ENCODE measurements at places on chromosomes 2 and 18.

- no peak for DNase-seq
Measured at GRCh38 chr18:13473751-13474150, 252.6 kb downstream of the FAM210A start.

- peak; percentile 11 for DNase-seq
Measured at GRCh38 chr2:183291436-183291835, 167.2 kb downstream of the NUP35 start.

GRCh38 chr18:7038330-7038851 is 79.2 kb downstream of the LAMA1 start:
- peak; percentile 88 for DNase-seq

GRCh38 chr18:9115984-9116383 is 13.5 kb downstream of the NDUFV2 start:
- no peak for DNase-seq

GRCh38 chr2:241489733-241490680 is 18.4 kb downstream of the STK25 start:
- DNase-seq = no peak

DNA sequence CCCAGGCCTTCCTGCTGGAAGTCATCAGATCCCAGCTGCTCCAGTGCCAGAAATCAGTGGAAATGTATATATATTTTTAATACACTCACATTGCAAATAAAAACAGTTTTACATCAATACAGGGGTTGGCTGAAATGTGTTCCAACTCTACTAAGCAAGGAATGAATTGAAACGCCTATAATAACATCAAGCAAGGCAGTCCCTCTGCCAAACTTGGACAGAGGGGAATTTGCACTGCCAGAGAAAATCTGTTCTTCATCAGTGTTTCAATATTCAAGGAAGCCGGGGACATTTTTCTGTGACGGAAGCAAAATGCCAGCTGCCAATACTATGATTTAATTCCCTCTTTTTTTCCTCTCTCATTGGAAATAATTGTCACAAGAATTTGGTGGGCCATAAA is 335.3 kb downstream of the TNS1 start:
- no peak for DNase-seq

- DNase-seq = peak; percentile 67
Measured at GRCh38 chr2:159010340-159010739, 41.9 kb downstream of the TANC1 start.

DNA sequence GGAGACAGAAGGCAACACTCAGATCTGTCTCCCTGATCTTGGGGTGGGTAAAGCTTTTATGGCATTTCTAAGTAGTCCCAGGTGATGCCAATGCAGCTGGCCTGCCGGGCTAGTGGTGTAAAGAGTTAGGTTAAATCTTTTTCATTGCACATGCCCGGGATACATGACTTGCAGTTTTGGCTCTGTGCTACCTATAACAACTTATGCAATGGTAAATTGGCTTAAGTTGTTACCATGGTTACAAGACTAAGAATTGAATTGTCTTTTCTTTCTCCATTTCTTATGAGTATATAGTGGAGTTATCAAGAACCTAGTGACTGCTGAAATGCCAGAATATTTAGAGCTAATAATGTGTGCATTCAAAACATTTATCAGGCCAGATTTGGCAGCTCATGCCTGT is 5.3 kb upstream of the FAM110C start:
- no peak for DNase-seq

Data from astrocyte of the spinal cord (primary cell).